Lower lobe of right lung (tissue), 2 donors: ENCODE measurements at places on chromosomes 5 and 9. TPM values are rescaled to one million over a fixed set of nuclear protein-coding genes. Genes with fewer than 3 reads are reported as not detected.

The CDH18 gene
- not detected for total RNA-seq

DNA sequence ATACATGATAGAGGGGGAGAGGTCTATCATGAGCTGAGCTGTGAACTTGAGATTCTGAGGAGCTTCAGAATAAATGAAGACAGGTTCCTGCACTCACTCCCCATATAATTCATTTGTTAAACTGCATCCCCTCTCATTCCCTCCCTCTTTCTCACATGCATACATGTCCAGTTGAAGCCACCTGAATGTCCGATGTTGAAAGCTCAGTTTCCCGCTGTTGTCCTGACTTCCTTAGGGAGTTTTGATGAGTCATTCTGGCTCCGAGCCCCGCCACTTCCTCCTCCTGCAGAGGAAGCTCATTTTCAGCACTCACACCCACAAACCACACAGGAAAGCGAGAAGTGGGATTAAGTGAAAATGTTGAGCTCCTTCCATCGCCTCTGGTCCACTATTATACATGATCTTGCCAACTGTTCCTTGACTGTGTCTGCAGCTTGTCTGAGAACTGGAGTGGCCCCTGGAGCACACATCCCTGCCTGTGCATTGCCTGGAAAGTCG is 121.2 kb downstream of the CEMIP2 start:
- peak; percentile 81 for DNase-seq

- no peak for DNase-seq
Measured at GRCh38 chr5:131169810-131170539, 769 bp upstream of the LYRM7 start.

GRCh38 chr9:18741359-18741758 is 267.4 kb downstream of the ADAMTSL1 start:
- DNase-seq: no peak

DNA sequence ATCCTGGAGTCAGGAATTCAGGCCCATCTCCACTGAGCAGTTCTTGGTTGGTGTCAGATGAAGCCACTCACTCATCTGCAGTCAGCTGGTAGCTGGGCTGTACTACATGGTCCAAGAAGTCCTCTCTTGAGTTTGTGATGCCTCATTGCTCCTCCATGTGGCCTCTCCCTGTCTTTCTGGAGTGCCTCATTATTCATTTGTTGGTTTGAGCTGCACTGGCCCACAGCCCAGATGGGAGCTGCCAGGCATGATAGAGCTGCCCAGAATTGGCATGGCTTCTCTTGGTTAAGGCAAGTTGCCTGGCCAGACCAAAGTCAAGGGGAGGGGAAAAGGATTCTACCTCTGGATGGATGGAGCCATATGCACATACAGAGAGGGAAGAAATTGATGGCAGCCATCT is 8.0 kb downstream of the PTCD2 start:
- DNase-seq: no peak

DNA sequence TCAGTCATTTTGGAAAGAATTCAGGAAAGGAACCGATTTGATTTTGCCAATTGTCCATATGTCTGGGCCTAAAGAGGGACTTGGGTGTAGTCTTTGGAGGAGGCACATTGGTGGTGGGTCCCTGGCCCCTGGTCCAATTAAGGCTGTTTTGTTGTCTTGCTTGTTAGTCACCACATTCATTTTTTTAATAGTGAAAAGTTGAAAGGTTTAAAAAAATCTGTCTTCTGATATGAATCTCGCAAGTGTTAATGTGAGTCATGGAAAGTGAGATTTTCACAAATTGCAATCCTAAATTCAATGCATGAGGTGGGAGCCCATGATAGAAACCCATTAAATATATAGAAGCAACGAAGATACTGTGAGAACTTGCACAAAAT is 165.9 kb upstream of the OTULINL start:
- DNase-seq: no peak

DNA sequence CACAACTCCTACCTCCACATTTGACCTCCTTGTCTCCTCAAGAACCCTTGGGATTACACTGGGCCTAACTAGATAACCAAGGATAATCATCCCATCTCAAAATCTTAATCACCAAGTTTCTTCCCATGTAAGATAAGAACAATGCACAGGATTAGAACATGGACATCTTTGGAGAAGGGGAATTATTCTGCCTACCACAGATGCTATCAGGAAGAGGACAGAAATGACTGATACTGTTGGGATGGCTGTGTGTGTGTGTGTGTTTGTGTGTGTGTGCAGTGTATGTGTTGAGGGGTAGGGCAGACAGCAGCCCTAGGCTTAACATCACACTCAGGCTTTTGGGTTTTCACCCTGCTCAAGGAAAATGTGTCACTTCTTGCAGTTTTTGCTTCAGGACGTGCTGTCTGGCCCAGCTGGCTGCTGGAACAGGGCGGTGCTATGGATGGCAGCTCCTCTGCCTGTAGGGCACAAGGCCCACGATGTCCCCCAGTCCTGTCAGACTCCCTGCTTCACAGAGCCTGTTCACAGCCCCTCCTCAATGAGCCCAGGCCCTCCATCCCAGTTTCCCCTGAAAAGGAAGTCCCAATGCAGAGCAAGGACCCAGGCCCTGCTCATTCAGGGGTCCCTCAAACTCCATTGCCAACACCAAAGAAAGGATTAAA is 7.7 kb downstream of the CA9 start:
- DNase-seq: no peak

DNA sequence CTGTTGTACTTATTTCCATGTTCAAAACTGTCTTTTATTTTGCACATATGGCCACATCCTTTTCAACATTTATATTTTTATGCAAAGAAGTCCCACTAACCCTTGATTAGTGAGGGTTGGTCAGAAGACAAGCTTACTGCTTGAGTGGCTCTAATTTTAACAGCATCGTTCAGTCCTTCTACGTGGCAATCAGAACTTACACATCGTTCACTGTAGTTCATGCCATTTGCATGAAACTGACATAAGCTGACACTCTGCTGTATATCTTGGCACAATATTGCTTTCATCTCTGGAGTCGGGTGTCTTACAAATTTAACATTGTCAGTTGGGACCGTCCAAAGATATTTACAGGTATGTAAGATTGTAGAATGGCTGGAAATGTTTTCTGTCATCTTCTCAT is 50.6 kb downstream of the MARCHF11 start:
- DNase-seq: no peak

The GDNF gene
- not detected for total RNA-seq

GRCh38 chr9:91297306-91297705 is 64.4 kb downstream of the AUH start:
- no peak for DNase-seq

- DNase-seq: no peak
Measured at GRCh38 chr9:126097679-126098078, 228.9 kb upstream of the MVB12B start.

- no peak for DNase-seq
Measured at GRCh38 chr9:100281676-100282387, 70.9 kb downstream of the TEX10 start.

- no peak for DNase-seq
Measured at GRCh38 chr5:176762489-176762888, 47.9 kb upstream of the UNC5A start.

GRCh38 chr9:130557077-130557468 is 22.3 kb upstream of the FUBP3 start:
- DNase-seq: no peak

DNA sequence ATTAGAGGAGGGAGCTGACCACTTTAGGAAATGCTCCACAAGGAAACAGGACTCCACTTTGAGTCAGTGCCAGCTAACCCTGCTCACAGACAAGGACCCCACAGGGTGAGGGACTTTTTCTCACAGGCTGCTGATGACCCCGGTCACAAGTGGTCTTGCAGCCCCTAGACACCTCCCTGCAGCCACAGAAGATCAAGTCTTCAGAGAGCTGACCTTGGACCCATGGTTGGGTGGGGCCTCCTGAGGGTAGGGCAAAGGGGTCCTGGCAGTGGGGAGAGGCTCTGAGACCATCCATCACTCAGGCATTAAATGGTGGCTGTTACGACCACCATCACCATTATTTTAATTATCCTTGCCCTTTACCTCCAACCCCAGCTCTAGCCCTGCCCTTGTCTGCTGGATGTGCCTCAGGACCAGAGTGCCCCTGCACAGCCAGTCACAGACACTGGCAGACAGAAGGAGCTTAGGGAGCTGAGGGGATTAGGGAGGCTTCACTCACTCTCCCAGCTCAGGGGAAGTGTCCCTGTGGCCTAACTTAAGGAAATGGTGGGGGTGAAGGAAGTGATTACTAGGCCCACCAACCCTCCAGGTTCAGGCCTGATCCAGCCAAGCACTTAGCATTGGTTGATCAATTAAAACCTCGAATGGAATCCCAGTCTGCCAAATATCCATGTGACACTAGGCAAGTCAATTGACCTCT is 1.6 kb downstream of the ACSL6 start:
- peak; percentile 3 for DNase-seq

The ARHGEF37 gene
- total RNA-seq: 13.5 TPM

- no peak for DNase-seq
Measured at GRCh38 chr9:22228542-22228941, 218.1 kb upstream of the DMRTA1 start.

GRCh38 chr9:14180093-14180959 is 133.6 kb downstream of the NFIB start:
- no peak for DNase-seq

The TLE4 gene
- total RNA-seq: 48.6 TPM

- DNase-seq: no peak
Measured at GRCh38 chr5:41416336-41416735, 94.1 kb downstream of the PLCXD3 start.

DNA sequence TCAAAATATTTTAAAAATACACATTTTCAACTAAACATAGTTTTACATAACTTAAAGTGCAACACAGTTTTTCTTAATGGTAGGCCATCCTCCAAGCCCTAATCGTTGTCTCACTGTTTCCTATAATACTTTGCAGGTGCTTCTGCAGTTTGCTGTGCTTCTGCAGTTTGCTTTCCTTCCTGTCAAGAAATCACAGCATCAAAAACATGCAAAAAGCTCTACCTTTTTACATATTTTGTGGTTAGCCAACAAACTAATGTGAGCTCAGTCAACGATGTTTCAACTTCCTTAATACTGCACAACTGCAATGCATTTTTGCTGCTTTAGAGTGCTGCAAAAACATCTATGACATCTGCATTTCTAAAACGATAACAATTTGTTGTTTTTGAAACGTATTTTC is 25.2 kb downstream of the EMB start:
- no peak for DNase-seq

The RANBP17 gene
- 12.3 TPM for total RNA-seq
